ENCODE measurements at places on chromosomes 7 and 10.

- no peak for DNase-seq
Measured at GRCh38 chr7:117775801-117776200, 97.4 kb downstream of the CTTNBP2 start.

- no peak for DNase-seq
Measured at GRCh38 chr7:130276796-130277762, 10.4 kb downstream of the CPA2 start.

- DNase-seq, result peak; percentile 35
Measured at GRCh38 chr7:112938863-112939573, 147.6 kb downstream of the GPR85 start.

- peak; percentile 68 for DNase-seq
Measured at GRCh38 chr10:103736763-103737162, 118.6 kb downstream of the SH3PXD2A start.

GRCh38 chr7:144026203-144026883 is 22.4 kb upstream of the OR2A5 start:
- no peak for DNase-seq
